ENCODE measurements at places on chromosomes 3 and 15.

DNA sequence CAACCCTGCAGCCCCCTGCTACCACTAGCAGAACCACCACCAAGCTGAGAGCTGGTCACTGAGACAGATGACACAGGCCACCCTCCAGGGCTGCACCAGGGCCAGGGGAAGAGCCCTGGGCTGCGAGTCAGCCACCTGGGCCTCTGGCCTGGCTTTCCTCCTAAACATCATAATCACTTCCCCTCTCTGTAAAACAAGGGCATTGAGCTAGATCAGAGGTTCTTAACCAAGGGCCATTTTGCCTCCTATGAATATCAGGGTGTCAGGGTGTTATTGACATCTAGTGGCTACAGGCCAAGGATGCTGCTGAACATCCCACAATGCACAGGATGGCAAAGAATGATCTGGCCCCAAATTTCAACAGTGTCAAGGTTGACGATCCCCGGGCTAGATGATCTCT, 25.2 kb downstream of the TLE3 start:
- DNase-seq, result no peak

DNA sequence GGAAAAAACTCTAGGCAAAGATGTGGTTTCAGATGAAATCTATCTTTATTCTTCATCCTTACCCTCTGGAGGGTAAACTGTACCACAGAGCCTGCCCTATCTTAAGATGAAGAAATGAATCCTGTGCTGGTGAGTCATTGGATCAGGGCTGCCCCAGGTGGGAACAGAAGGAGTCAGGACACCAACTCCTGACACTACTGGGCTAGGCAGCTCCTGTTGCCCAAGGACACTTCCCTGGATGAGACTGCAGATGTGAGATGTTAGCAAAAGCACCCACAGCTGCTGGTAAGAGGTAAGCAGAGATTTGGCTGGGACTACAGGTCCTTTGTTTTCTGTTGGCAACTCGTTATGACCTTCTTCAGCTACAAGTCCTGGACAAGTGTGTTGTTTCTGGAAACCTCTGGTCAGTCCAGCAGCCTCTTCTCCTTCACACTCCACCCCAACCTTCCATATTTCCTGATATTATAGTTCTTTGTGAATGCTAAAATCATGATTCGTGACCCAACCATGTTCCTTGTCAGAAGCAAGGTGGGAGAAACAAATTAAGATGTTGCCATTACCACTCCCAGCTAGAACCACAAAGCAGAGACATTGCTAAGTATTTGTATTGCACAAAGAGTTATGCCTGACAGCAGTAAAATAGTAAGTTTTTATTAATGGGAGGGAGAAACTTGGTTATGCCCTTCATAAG, 104.2 kb upstream of the TGFBR2 start:
- no peak for DNase-seq

DNA sequence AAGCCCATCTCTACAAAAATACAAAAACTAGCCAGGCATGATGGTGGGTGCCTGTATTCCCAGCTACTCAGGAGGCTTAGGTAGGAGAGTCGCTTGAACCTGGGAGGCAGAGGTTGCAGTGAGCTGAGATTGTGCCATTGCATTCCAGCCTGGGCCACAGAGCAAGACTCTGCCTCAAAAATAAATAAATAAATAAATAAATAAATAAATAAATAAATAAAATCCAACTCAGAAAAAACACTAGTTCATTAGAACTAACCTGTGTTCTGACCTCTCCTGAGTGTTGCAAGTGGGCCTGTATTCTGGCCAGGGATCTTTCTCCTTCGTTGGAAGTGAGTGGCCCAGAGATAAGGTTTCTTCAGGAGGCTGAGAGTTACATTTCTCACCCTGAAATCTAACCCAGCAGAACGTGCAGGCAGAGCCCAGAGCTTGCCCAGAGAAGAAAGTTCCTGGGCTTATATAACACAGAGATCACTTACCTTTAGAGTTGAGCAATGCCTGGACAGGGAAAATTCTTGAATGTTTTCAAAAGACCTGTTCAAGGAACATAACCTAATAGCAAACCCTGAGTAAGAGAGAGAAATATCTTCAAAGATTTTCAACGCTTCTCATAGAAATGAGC, 583.9 kb downstream of the MCTP2 start:
- no peak for DNase-seq

GRCh38 chr3:112350018-112350810, 17.3 kb downstream of the CD200 start:
- DNase-seq, result no peak

GRCh38 chr15:101481917-101482525, 7.5 kb downstream of the PCSK6 start:
- DNase-seq, result no peak

- DNase-seq, result no peak
Observed at GRCh38 chr3:191721390-191721861, 260.5 kb downstream of the PYDC2 start.

DNA sequence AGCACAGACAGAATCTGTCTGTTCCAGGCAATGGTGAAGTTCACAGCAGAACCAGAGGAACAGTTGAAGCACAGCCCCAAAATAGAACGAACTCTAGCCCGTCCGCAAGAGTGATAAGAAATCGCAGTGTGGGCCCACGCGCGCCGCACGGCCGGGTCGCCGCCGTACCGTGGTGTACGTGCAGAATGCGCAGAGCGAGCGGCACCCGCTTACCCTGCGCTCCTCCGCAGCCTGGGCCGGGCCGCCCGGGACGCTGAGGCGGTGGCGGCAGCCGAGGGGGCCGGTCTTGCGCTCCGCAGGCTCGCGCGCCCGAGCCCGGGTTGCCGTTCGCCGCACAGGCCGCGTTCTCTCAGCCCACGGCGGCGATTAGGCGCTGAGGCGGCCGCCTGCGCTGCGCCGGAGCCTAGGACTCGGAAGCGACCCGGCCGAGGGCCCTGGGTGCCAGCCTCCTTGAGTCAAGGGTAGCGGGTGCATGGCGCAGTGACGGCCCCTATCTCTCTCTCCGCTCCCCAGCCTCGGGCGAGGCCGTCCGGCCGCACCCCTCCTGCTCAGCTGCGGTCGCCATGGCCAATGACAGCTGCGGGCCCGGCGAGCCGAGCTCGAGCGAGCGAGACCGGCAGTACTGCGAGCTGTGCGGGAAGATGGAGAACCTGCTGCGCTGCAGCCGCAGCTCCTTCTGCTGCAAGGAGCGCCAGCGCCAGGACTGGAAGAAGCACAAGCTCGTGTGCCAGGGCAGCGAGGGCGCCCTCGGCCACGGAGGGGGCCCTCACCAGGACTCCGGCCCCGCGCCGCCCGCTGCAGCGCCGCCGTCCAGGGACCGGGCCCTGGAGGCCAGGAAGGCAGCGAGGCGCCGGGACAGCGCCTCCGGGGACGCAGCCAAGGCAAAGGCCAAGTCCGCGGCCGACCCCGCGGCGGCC, 20.5 kb downstream of the WDR73 start:
- DNase-seq, result no peak

DNA sequence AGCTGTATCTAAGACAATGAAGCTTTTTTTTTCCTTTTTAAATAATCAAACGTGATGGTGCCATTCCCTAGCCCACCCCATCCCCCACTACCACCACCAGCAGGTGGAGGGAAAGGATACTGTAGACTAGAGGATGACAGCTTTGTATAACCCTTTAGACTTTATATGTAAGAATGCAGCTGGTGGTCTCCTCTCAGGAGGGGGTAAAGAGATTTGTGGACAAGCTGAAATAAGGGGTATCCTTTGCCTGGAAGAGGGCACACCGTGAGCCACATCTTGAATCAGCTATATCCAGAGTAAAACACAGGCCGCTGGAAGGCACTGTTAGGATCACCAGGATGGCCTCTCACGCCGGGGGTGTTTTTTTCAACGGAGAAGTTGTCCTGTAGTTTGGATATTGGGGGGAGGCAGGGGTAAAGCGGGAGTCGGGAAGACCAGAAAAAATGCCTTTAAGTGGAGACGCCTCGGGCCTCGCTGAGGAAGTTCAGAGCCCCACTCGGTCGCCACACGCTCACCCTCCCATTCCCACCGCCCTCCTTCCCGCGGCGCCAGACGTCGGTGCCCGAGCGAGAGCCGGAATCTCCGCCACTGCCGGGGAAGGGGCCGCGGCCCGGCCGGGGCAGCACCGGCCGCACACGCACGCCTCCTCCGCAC, 986 bp downstream of the KPNA4 start:
- DNase-seq, result peak; percentile 40

GRCh38 chr3:107661447-107662123, 138.8 kb downstream of the BBX start:
- DNase-seq, result no peak

DNA sequence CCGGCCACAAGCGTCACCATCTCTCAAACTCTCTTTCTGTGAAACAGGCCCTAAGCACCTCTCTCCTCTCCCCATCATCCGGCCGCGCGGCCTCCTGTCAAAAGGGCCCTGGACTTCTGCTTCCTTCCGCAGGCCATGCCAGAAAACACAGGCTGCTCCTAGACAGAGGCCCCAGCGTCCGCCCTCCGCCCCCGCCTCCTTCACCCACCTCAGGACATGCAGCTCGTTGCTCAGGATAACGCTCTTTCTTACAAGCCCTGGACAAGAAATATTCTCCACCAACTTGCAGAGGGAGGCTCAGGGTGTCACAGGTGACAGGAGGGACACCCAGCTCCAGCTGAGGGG, 212.0 kb downstream of the XXYLT1 start:
- DNase-seq, result no peak

Measured in SW 1271 (cell line).